Liver (tissue), 10 donors: ENCODE measurements at places on chromosomes 16 and 17. TPM values are rescaled to one million over a fixed set of nuclear protein-coding genes. Genes with fewer than 3 reads are reported as not detected.

Gene EVPLL
- 1.0 TPM for total RNA-seq

Gene UMOD
- not detected for total RNA-seq

Gene GCGR
- 72.0 TPM for total RNA-seq

Gene CCDC144A
- 5.2 TPM for total RNA-seq

Gene C16orf86
- total RNA-seq, result 1.2 TPM
